ENCODE measurements at places on chromosomes 4 and X.

DNA sequence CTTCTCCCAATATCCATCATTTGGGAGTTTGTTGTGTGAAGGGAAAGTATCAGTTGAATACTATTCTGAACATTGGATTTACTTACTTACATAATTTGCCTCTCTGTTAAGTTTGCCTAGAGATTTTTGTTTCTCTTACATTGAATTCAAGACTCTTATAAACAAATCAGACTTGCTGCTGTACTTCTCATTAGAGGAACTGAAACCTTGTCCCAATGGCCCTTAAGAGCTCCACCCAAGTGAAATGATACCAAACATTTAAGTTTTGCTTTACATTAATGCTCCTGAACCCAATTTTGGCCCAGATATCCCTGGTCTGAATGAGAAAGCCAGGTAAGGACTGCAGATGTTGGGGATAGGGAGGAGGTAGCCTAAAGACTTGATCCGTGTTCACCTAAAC, 32.0 kb downstream of the HAND2 start:
- DNase-seq, result no peak

DNA sequence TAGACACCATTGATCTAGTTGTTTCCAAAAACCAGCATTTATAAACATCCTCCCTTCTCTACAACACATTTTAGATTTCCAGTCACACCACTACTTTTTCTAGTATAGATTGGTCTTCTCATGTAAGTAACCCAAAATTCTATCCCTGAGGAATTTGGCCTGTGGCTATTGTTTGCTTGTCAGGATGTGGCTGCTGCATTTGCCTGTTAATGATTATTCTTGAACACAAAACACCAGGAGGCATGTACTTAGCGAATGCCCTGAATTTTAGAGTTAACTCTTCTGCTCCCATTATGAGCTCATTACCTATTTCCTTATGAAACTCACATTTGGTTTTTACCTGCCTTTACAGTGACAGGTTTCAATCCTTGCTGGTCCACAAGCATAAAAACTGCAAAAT, 102.0 kb upstream of the FSTL5 start:
- no peak for DNase-seq

- no peak for DNase-seq
Measured at GRCh38 chr4:35548921-35549320, 695.4 kb downstream of the ARAP2 start.

GRCh38 chr4:3234171-3235029, 14.6 kb upstream of the MSANTD1 start:
- no peak for DNase-seq

DNA sequence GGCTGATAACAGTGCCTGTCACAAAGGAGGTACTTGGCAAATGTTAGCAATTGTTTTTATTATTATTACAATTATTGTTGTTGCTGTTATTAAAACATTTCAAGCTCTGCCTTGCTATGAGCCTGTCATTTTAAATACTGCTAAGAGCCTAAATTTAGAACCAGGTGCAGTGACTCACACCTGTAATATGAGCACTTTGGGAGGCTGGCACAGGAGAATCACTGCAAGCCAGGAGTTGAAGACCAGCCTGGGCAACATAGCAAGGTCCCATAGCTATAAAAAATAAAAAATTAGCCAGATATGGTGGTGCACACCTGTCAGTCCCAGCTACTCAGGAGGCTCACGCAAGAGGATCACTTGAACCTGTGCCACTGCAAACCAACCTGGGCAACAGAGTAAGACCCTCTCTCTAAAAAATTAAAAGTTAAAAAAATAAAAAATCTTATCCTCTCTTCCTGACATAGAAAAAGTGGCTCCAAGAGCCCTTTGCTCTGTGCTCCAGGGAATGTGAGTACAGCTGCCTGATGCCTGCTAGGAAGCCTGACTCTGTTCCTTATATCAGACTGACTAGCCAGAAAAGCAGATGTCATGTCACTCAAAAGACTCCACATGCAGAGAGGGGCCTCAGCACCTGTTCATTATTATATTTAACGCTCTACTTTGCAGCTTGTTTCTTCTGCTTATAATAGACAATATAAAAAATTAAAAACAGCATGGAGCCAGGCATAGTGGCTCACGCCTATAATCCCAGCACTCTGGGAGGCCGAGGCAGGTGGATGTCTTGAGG, 234.0 kb downstream of the OPHN1 start:
- no peak for DNase-seq

DNA sequence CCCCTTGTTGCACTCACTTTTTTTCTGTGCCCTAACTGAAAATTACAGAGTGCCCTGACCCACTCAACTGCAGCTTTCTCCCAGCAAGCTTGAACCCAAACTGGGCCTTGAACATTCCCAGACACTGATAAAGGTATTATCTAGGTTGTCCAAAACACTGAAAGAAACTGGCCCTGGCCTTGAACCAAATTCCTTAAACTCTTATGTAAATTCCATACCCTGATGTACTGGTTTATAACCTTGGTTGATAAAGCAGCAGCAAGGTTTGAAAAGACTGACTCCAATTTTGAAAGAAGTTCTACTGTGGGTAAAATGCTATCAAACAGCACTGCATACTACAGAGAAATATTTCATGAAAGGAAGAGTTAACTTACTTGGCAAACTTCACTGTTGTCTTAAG, 125.6 kb downstream of the PHF8 start:
- DNase-seq, result no peak

GRCh38 chr4:86031927-86032326, 327.9 kb downstream of the MAPK10 start:
- DNase-seq, result no peak

GRCh38 chrX:54529151-54529550, 868 bp upstream of the GNL3L start:
- DNase-seq, result no peak

- no peak for DNase-seq
Measured at GRCh38 chr4:100828986-100829685, 311.3 kb upstream of the EMCN start.

DNA sequence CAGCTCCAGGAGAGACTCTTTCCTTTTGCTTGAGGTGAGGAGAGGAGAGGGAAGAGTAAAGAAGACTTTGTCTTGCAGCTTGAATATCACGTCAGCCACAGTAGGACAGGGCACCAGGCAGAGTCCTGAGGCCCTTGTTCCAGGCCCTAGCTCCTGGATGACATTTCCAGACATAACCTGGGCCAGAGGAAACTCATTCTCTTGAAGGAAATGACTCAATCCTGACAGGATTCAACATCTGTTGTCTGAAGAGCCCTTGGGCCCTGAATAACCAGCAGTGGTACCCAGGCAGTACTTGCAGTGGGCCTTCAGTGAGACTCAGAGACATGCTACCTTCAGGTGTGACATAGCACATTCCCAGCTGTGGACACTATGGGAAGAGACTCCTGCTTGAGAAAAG, 62.8 kb downstream of the FGF16 start:
- DNase-seq, result no peak

- no peak for DNase-seq
Measured at GRCh38 chrX:118066867-118067515, 49.6 kb downstream of the KLHL13 start.

- no peak for DNase-seq
Measured at GRCh38 chr4:57981123-57981522, 870.9 kb upstream of the IGFBP7 start.

DNA sequence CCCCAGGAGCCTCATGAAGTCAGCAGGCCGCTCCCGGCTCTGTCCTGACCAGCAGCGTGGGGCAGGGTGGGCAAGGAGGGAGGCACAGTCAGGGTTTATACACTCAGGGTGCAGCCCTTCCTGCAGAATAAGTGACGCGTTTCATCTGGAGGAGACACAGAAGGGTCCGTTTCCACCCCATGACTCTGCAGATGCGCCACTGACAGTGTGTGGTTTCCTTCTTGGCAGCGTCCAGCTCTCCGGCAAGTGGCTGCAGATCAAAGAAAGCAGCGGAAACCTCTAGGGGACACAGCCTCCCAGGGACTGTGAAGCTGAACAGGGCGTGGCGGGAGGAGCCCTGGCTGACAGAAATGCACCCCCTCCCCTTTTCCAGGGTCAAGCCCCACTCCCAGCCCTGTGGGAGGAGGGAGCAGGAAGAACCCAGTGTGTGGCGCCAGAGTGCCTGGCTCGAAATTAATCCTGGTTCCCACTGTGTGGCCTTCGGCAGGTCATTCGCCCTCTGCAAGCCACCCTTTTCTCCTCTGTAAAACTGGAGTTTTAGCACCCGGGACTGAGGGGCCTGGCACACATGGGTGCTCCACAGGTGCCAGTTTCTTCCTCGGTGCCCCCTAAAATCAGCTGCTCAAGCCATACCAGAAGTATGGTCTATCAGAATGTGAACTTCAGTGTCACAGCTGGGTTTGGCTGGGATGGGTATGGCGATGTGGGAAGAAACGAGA, 17.3 kb upstream of the TBC1D14 start:
- no peak for DNase-seq

- no peak for DNase-seq
Measured at GRCh38 chr4:52600275-52600674, 58.8 kb downstream of the USP46 start.

GRCh38 chrX:98067611-98068010, 1183.9 kb downstream of the RPA4 start:
- no peak for DNase-seq

- no peak for DNase-seq
Measured at GRCh38 chrX:133297284-133297683, 79.1 kb upstream of the TFDP3 start.

GRCh38 chr4:144868309-144868708, 222.4 kb downstream of the HHIP start:
- no peak for DNase-seq

All from smooth muscle cell of the brain vasculature (primary cell).